DMS79 treated with DMSO at 0.1 percent for 48 hours (cell line): ENCODE measurements at places on chromosomes 11 and 22.

- DNase-seq, result no peak
Observed at GRCh38 chr11:34397811-34398210, 40.0 kb upstream of the ABTB2 start.

GRCh38 chr22:50486561-50487289 is at the start of gene MIOX:
Gene MIOX (plus strand): TSS chr22:50486859. CDS start chr22:50486898, 39 bp downstream.
- DNase-seq, result no peak

DNA sequence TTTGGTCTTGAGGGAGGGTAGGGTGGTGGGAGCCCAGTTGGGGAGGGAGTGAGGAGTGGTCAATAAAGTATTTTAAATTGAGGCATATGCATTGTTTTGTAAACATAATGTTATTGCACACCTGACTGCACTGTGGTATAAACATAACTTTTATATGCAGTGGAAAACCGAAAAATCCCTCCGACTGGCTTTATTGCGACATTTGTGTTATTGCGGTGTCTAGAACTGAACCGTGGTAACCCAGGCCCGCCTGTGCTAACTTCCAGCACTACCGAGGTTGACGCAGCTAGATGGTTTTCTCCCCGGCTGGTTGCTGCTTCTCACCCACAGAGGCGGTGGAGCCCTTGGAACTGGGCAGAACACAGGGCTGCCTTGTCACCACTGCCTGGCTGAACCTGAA is 7.6 kb upstream of the RNH1 start:
- DNase-seq, result no peak

GRCh38 chr11:45133878-45134277 is 12.6 kb upstream of the PRDM11 start:
- DNase-seq, result no peak

GRCh38 chr22:39468487-39469325 is 11.9 kb downstream of the MGAT3 start:
- DNase-seq, result no peak

DNA sequence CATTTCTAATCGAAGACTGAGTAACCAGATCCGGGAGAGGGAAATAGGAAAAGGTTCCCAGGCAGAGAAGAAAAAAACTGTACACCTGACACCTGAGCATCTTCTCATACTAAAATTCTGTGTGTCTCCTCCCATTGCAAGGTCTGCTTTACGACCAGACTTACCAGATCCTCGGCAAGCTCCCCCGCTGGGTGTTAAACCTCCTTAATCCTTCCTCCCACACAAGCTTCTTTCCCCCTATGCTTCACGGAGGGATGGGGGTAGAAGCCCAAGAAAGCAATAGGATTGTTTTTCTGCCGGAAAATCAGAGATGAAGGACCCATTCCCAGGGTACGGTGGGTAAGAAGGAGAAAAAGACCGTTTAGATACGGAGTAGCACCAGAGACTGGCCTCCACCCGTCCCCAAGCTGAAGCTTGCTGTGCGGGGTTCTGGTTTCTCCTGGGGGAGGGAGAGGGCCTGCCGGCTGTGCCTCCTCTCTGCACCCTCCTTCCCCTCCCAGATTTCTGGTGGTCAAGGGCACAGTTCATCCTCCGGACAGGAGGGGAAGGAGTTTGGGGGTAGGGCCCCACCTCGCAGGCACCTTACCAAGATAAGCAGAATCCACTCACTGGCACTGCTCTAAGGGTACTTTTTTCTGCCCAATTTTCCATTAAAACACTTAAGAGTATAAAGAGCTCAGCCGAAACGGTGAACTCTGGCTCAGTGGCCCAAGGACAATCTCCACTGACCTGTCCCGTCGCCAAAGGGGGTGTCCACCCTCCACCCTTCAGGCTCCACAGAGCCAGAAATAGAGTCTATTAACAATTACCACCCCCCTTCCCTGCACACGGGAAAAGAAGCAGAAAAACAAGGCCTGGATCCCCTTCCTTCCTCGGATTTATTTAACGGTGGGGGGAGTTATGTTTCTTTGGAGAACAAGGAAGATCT is 1.2 kb downstream of the TOB2 start:
- peak; percentile 30 for DNase-seq

DNA sequence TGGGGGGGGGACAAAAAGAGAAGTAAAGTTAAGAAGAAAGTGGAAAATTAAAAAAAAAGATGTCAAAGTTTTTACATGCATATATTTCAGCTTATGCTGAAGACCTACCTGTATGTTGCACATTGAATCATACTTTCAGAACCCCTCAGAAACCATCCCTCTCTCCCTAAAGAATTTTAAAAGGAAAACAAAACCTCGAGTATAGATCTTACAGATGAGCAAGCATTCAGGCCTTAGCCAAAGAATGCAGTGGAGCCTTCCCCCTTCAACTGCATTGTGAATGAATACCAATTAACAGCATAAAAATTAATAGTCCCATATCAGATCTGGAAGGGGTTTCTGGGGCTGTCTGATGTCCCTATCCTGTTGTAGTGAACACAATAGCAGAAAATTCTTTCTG is 16.3 kb downstream of the KDELR3 start:
- no peak for DNase-seq

DNA sequence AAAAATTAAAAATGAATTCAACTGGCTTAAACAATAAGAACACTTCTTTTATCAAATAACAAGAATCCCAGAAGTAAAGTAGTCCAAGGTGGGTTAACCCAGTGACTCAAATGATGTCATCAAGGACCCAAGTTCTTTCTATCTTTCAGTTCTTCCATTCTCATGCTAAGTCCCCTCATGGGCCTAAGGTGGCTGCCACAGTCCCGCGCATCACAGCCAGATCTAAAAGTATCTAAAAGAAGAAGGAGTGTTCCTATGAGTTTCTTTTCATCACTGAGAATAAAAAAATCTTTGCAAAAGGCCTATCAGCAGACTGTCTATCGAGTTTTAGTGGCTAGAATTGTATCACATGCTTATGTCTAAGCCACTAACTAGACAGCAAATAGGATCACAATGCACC is 37.2 kb upstream of the LDLRAD3 start:
- DNase-seq, result no peak

DNA sequence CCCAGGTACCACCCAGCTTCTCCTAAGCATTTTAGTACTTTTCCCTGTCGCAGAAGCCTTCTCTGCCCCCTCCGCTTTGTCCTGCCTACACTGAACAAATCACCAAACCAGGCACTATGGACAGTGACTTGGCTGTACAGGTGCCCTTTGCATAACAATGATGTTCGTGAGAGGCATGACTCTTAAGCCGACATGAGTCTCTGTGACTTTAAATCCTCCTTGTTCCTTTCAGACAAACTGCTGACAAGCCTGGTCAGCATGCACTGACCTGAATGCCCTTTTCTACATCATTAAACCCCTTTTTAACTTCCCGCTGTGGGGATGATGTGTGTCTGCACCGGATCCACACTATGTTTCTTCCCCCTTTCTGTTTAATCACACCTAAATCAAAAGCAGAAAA is 16.6 kb downstream of the CAVIN3 start:
- no peak for DNase-seq

DNA sequence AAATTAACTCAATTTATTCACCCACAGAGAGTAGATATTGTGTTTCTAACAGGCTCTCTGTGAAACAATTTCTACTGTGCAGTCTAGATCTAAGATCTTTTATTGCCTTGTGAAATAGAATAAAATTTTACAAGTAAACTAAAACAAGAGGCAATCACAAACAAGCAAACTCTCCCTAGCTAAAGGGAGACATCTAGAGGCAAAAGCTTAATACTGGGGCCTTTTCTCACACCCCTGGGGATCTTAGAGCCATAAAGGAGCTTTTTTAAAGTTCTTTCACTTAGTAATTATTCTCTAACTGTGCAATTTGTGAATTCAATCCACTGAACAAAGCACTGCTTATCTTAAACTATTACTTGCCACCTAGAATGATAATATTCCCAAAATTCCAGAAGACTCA is 19.7 kb downstream of the ALG9 start:
- DNase-seq, result no peak

DNA sequence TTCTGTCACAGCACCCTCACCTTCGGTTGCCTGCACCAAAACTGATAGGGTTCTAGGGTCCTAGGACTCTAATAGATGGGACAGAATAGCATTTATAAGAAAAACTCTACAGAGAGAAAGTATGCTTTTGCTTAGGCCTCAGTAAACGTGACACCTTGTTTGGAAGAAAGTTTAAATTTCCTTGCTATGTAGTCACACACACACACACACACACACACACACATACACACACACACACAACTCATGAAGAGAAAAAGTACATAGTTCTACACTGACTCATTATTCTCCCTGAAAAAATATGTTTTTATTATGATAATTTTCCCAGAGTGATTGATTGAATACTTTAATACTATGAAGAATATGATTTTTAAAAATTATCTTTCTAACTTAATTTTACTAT is 220.8 kb upstream of the SNX19 start:
- DNase-seq, result no peak

GRCh38 chr11:47847892-47848699 is at the start of gene NUP160:
Gene NUP160 (minus strand): TSS chr11:47848350. CDS start chr11:47848318, 32 bp downstream.
- DNase-seq, result peak; percentile 79

- DNase-seq, result no peak
Observed at GRCh38 chr11:118010738-118011461, 24.7 kb downstream of the IL10RA start.

GRCh38 chr22:47308886-47309285 is 546.4 kb downstream of the TBC1D22A start:
- no peak for DNase-seq

DNA sequence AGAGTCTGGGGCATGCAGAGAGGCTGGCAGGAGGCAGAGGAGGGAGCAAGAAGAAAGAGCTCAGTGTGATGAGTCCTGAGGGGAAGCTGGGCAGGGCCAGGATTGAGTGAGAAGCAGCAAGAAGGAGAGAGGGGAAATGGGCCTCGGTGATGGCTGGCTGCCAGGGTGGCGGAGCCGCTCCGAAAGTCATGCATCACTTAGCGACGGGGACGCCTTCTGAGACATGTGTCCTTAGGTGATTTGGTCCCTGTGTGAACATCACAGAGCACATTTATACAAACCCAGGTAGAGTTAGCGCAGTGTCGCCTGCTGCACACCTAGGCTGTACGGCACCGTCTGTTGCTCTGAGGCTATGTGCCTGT is 15.1 kb downstream of the TBC1D22A start:
- DNase-seq, result peak; percentile 54

DNA sequence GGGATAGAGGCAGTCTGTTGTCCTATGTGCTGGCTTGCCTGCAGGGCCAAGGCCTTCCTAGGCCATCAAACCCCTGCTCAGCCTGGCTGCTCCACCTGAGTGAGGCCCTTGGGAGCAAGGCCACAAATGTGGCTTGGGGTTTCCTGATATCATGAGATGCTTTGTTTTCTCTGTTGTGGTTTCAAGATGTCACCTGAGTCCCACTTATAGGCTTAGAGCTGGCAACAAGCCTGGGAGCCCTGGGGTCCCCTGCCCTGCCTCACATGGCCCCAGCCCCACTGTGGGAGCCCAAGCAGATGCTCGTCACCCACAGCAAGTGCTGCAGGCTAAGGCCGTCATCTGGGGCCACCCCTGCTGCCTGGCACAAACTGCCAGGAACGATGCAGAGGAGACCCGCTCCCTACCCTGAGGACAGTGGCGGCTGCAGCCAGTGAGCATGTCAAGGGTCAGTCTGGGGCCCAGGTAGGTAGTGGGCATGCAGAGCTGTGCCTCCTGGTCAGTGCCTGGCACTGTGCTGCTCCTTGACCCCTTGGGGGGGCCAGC is 75.4 kb upstream of the KCNQ1OT1 start:
- DNase-seq, result peak; percentile 46

DNA sequence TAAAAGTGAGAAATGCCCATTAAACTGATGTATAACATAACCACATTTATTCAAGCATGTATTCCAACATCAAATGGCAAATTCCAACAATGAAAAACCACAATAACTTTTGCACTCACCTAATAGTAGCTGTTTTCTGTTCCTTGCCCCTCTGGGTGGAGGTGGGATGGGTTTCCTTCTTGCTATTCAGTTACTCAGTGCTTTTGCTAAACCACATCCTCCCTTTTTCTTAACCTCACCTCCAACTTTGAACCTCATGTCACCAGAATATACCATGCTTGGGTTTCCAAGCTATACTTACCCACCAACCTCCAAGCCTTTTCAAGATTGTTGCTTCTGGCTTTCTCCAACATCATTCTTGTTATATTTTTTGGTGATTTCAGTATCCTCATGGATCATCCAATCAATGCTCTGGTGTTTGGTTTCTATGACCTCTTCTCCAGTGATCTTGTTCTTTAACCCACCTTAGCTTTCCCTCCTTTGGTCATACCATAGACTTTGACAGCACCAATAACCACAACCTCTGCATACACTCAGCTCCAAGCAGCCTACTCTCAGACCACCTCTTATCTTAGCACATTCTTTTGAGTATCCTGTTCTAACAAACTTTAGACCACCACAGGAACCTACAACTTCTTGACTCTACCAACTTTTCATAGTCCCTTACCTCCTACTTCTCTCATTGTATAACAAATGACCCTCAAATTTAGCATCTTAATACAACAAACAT is 3.2 kb upstream of the CCDC15 start:
- DNase-seq, result no peak

- no peak for DNase-seq
Observed at GRCh38 chr11:121298774-121299173, 6.2 kb downstream of the SC5D start.

GRCh38 chr11:43542750-43543712 is 137.5 kb upstream of the HSD17B12 start:
- no peak for DNase-seq

DNA sequence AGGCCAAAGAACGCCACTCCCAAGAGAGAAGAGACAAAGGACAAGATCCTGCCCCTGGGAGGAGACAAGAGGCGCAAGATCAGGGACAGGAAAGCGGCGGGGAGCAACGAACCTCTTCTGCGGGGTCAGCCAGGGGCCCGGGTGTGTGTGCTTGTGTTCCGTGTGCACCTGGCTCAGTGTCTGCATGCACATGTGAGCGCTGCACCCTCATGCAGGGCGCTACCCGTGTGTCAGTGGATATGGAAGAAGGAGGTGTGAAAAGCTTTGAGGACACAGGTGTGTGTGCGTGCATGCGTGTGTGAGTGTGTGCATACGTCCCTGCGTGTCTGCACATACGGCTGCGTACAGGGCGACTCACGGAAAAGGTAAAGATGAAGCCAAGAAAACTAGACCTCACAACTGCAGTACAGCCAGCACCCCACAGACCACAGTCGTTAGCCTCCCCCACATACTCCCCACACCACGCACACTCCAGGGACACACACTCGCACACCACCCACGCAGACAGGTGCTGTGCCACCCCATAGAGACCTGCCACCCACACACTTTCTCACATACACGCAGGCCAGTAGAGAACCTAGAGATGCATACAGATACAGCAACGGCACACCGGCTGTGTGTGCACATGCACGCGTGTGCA is 11.0 kb upstream of the IGSF9B start:
- no peak for DNase-seq

DNA sequence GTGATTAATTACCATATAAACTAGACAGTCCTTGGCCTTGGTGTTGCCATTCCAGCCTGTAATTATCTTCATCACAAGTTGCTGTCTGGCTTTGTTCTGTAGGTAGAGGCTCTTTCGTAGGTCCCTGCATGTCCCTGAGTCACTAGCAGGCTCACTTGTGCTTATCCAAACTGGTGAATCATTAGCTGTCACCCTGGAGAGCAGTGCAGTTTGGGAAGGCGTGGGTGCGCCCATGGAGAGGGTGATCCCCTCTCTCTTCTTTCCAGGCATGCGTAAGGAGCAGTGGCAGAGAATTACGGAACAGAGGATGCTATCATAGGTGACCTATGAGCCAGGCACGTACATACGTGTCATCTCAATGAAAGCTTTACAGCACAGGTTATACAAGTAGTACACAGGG is 11.0 kb upstream of the EHF start:
- no peak for DNase-seq

GRCh38 chr22:44838316-44839016 is 86.1 kb downstream of the ARHGAP8 start:
- no peak for DNase-seq
